Adipocyte (in vitro differentiated cells): ENCODE measurements at places on chromosomes 2 and 18.
A peak's percentile ranks its signal among the peaks of the same experiment; 100 is the strongest.

DNA sequence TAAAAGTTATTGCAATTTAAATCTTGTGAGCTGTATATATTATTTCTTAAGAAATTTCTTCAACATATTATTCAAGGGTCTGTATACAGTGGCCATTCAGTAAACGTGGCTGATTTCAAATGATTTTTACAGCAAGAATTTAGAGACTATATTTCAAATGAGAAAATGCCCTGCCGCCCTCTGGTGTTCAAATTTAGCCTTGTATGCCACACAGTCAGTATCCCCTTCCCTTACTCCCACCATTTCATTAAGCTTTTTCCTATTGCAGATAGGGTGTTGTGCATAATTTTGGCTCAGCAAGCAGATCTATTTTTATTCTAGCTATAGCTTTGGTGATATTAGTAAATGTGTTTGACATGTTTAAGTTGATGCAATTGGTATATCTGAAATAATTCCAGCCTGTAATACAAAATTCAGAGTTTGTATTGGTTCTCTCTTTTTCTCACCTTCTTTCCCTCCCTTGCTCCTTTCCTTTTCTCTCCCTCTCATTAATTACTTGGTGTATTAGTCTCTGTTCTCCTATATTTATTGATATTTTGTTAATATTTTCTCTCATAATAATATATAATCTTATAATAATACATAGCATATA lies 22.8 kb upstream of the SCN7A start:
- peak; percentile 75 for DNase-seq

- no peak for DNase-seq
Measured at GRCh38 chr2:218959761-218960308, 369 bp downstream of the CDK5R2 start.

DNA sequence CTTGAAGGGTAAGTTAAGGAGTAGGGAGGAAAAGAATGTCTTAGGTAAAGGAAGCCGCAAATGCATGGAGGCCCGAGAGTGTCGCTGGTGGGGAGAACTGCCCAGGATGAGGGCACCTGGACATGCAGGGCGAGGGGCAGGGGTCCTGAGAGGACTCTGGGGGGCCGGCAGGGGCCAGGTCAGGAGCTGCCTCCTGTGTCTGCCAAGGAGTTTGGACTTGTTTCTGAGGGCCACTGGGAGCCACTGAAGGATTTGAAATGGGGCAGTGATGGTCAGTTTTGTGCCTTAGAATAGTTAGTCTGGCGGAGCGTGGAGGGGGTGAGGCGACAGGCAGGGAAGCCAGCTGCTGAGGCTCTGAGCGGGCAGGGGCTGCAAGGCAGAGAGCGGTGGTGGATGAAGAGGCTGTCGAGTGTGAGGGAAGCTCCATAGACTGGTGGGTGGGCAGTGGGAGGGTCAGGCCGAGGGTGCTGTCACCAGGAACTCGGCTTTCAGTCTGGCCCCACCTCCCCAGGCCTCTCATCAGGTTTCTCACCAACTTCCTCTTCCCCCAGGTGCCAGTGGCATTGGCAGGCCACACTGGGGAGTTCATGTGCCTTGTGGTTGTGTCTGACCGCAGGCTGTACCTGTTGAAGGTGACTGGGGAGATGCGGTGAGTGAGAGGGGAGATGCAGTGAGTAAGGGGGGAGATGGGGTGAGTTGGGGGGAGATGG lies 14.7 kb upstream of the SLC4A3 start:
- no peak for DNase-seq

- DNase-seq: no peak
Measured at GRCh38 chr2:46800625-46801349, 114.8 kb downstream of the MCFD2 start.

DNA sequence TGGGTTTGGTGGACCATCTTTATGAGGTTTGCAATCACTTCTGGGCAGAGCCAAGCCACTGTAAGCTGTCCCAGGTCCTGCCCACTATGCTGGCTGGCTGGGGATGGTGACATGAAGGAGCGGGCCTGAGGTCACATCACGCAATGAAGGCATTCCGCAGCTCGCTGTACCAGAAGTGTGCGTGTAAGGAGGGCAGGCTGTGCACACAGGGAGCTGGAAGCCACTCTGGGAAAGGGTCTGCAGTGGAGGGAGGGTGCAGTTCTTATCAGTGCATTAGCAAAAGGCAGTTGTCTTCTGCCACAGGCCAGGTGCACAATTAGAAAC lies 16.7 kb upstream of the OTOS start:
- no peak for DNase-seq

DNA sequence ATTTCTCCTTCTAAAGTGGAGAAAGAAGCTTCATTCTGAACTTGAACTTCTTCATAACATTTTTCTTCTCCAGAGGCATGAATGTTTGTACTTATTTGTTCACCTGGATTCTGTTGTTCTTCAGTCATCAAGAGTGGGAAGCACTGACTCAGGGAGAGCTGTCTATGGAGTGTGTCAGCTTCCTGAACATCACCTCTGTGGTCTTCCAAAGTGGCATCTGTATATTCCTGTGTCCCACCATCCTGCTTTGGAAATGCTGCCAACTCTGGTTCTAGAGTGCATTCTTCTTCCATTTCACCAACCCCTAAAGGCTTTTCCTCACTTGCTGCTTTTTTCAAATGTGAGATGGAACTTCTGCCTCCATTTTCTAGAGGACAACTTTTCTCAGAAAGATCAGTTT lies 59.5 kb downstream of the TTN start:
- DNase-seq: no peak

GRCh38 chr2:58032016-58032763 lies 14.4 kb upstream of the VRK2 start:
- no peak for DNase-seq

GRCh38 chr2:225027061-225027762 lies 15.1 kb downstream of the DOCK10 start:
- no peak for DNase-seq

DNA sequence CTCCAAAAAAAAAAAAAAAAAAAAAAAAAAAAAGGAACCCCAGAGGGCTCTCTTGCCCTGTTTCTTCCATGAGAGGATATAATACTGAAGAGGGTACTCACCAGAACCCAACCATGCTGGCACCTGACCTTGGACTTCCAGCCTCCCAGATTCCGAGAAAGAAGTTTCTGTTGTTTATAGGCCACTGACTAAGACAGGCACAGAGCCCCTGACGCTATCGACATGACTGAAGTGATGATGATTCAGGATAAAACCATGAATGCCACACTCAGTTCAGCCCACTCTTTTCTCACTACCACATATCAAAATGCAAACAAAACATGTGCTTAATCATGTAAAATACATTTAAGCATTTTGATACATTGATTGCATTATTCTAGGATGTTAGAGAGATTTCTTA lies 66.1 kb upstream of the CDCA7 start:
- peak; percentile 47 for DNase-seq

- DNase-seq: no peak
Measured at GRCh38 chr18:69992776-69993175, 45.1 kb upstream of the CD226 start.

DNA sequence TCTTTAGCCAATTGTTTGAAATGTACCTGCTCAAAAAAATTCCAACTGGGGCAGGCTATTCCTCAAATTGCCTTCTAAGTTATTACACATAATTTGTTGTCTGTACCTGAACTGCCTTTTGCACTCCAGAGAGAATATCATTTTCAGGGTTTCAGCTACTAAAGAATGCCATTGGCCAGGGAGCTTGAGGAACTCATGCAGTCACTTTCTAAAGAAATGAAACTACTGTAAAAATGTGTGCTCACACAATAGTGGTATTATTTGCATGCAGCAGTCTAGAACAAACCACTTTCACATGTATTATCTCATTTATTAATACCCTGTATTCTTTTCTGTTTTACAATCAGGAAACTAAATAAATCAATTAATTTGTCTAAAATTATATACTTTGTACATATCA lies 152.2 kb downstream of the PID1 start:
- DNase-seq: no peak

GRCh38 chr2:204364860-204365535 lies 180.3 kb upstream of the PARD3B start:
- DNase-seq: no peak

DNA sequence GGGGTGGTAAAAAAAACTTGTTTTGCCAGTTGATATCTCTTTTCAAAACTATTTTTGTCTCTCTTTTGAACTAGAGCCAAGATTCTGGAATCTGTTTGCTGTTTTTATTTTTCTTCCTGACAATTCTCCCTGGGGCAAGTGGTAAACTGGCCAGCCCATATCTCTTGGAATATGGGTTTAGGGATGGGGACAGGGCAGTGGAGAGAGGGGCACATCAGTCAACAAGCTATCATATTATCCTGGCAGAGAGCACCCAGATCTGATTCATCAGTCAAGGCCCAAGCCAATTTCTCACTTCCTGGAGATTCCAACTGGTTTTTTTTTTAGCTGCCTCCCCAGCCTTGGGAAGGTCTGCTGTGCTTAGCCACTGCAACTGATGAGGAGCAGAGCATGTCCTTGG lies 52.3 kb downstream of the ARHGAP28 start:
- peak; percentile 33 for DNase-seq

DNA sequence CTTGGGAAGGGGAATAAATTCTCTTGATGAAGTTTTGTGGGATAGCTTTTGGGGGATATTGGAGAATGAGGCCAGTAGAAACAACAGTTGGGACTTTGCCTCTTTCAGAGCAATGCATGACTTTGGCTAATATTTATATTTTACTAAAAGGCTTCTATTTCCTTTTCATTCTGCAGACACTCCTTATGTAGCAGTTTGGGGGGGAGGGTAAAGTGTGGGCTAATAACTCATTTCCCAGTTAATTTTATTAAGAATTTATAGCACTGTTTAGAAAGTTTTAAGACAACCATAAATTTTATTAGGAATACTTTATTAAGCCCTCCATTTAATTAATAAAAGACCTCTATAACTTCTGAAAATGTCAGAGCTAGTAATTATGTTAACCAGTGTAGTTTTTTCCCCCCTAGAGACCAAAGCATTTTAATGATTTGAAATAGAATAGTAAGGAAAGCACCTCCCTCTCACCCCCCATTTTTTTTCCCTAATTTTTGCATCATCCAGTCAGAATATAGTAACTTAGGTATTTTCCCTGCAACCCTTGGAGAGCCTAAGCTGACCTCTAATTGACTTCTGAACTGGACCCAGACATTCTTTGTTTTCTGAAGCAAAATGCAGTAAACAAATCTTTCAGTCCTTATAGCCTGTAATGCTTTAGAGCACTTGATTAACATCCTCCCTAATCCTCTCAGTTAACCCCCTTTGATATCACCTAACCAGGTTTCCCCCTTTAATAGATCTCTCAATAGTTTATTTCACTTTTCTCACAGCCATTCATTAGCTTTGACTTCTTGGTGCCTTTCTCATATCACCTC lies 5.0 kb upstream of the MEIS1 start:
- DNase-seq: no peak

- DNase-seq: no peak
Measured at GRCh38 chr18:70822691-70823090, 533.8 kb downstream of the SOCS6 start.

DNA sequence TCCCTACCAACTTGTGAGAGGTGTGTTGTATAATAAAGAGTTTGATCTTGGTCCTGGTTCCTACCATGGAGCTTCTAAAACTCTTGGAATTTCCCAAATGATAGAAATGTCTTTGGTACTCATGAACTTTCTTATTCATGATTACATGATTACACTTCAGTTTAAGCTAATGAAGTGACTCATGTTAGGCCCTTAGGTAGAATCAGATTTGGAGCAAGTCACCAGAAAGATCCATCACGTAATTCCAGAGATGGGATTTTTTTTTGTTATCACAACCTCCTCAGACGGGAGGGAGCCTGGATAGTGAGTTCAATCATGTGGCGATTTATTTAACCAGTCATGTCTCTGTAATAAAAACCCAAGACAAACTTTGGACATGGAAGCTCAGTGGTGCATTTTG lies 1287.6 kb upstream of the ZEB2 start:
- no peak for DNase-seq

DNA sequence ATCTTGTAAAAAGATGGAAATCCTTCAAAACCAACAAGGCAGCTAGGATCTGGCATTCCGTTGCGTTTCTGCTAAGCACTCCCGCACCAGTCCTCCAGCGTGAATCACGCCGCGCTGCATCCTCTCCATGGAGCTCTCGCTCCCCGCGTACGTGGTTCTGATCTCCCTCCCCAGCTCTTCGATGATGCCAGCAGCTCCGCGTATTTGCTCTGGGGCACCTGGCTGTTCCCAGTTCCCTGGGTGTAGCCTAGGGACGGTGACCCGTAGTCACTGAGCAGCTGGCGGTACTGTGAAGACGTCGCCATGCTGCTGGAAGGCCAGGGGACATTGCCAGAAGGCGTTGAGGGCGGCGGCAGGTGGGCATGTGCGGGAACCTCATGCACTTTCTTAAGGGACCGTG lies 407.5 kb downstream of the RNF144A start:
- DNase-seq: no peak

DNA sequence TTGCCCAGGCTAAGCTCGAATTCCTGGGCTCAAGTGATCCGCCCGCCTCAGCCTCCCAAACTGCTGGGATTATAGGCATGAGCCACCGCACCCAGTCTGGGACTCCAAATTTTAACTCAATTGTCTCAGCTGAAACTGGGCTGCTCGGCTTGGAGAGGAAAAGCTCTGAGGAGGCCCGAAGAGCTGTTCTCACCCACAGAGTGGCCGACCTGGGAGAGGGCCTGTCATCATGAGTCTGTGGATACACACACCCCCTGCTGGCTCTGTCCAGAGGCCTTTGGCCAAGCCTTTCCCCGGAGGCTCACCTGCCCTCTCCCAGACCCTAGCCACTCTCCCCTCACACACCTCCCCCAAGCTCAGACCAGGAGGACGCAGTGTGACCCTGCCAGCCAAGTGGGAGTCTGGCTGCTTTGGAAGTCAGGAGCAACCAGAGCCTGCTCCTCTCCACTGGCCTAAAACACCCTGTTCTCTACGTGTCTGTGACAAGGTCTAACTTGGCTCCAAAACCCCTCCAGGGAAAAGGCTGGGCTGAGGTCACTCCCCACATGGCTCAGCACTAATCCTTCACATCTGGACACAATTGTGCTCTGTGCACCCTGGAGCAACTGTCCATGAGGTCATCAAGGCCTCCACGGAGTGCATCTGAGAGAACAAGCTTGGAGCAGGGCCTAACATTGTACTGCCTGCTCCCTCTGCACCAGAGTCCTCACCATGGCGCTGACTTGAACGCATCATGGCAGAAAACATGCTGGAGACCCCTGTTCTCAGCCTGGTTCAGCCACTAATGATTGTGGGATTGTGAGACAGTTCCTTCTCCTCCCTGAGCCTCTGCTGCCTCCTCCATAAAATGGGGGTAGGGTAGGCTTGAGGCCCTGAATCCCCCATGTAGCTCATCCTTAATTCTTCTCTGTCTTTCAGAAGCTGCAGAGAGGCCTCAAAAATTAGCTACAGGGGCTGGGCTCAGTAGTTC lies 49.9 kb upstream of the RAB6C start:
- DNase-seq: peak; percentile 71

- DNase-seq: peak; percentile 57
Measured at GRCh38 chr2:211132573-211132972, 576.2 kb downstream of the CPS1 start.

DNA sequence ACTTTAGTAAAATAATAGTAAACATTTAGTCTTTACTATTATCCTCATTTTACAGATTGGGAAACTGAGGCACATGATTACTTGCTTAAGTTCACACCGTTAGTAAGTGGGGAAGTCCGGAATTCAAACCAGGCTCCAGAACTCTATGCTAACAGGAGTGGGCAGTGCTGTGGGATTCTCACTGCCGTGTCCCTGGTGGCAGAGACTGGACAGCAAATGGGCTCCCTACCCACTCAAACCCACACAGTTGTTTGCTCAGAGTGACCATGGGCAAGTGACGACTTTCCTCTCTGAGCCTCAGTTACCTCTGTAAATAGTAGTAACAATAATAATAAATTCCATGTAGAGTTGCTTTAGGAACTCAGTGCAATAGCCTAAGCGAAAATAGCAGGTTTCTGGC lies 24.0 kb downstream of the MAIP1 start:
- DNase-seq: no peak

- no peak for DNase-seq
Measured at GRCh38 chr18:76378526-76379215, 116.4 kb downstream of the ZNF516 start.

GRCh38 chr2:43030551-43031307 lies 195.7 kb downstream of the ZFP36L2 start:
- no peak for DNase-seq
